ENCODE measurements at places on chromosomes 4 and X.

- DNase-seq = no peak
Measured at GRCh38 chr4:158384414-158384813, 137.3 kb upstream of the RXFP1 start.

DNA sequence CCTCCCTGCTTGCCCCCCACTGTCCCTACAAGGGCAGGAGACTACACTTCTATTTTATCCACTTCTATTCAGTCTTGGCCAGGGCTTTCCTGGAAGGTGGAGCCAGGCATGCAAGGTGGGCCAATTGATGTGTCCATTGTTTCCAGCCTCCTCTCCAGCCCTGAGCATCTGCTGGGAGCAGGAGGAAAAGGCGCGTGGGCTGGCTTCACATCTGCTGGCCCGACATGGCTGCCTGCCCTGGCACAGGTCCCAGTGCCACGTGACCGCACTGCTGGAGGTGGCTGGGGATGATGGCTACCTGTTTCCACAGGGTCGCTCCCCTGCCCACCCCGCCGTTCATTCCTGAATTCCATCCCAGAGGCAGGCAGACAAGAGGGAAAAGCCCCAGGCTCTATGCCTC is 247.7 kb downstream of the AFAP1 start:
- DNase-seq = no peak

DNA sequence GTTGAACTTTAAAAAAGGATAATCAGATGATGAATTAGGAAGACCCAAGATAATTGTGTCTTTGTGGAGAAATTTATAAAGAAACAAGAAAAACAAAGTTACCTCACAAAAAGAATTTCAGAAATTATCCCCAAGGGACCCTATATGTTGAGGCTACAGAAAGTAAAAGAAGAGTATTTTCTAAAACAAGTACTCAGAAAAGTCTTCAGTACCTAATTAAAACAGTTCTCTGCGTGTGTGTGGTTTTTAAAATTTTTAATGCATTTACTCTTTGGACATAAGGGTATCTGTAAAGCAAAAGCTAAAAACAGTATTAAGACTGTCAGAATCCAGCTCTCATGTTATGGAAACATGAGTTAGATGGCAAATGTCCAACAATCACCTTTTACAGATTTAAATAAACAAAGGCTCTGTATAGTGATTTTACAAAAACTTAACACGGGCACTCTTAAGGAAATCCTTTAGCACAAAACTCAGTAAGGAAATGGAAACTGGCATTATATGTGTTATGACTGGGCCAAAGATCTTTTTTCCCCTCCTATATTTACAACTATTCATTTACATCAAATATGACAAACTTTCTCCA is 187.5 kb downstream of the NSUN7 start:
- no peak for DNase-seq

DNA sequence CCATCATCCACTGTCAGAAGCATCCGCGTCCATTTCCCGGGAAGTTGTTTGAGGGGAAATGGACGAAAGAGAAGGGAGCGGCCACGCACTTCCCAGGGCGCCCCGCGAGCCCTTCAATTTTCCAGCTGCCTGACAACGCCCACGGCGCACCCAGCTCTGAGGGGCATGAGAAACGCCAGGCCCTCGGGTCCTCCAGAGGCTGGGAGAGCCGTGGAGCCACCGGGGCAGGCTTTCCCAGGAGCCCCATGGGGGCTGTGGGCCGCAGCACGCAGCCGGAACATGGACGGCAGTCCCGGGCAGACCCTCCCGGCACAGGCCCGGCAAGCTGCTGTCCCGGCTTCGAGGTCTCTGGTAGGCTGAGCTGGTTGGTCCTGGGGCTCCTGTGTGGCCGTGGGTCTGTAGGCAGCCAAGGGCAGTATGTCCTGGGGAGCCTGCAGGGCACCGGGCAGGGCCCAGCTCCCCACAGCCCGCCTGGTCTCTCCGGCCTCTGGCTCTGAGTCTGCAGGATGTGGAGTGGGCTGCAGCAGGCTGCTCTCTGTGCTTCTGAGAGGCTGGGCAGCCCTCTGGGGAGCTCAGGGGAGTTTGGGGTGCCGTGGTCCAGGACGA is 115.2 kb downstream of the FAM53A start:
- no peak for DNase-seq

DNA sequence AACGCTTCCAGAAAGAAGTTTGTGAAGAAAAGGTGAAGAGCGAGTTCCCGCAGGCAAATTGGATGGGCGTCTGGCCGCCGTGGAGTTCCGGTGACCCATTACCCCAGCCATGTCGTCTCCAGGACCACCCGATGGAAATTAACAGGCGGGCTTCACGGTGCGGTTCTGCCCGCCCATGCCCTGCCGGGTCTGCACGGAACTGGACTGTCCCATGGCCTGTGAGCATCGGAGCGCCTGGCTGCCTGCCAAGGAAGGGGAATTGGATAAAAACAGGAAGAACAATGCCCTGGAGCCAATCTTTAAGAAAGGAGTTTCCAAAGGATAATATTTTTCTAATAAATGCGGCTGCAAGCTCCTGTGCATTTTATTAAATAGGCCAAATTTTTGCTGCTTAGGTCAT is 319.8 kb upstream of the SLC7A11 start:
- no peak for DNase-seq
